Thyroid gland (tissue), 4 donors: ENCODE measurements at places on chromosomes 1 and 21. TPM values are rescaled to one million over a fixed set of nuclear protein-coding genes. Genes with fewer than 3 reads are reported as not detected.

GRCh38 chr1:37725851-37726613 is 33.7 kb downstream of the CDCA8 start:
- H3K27ac ChIP-seq, result no peak overlapping the region
- no peak for DNase-seq
- no peaks in the 10 kb centered on the region for H3K27me3 ChIP-seq
- no peak overlapping the region for H3K4me3 ChIP-seq
- no peaks in the 10 kb centered on the region for H3K36me3 ChIP-seq

DNA sequence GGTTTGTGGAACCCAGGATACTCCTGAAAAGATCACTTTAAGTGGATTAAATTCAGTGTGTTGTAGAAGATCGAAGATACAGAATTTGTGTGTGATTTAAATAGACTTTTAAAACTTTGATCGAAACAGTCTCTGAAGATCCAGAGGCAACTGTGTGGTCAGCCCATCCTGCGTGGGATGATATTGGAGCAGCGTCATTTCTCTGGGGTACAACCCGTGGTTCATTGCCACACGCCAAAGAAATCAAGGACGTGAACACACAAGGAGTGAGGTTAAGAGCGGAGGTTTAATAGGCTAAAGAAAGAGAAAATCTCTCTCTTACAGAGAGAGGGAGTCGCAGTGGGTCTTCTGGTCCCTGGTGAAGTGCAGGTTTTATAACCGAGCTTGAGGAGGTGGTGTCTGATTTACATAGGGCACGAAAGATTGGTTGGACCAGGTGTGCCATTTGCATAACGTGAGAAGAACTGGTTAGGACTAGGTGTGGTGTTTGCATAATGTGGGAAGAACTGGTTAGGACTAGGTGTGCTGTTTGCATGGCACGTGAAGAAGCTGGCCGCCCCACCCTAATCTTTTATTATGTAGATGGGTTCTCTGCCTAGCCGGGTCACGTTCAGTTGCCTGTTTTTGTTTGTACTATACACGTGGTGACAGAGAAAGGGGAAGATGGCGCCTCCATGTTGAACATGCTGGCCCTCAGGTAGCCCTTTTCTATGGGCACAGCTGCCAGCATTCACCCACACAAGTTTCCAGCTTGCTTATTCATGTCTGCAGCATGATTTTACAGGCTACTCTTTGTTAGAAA is 82.3 kb downstream of the ADSS2 start:
- DNase-seq, result no peak
- no peaks in the 10 kb centered on the region for H3K27me3 ChIP-seq
- no peaks in the 10 kb centered on the region for H3K4me1 ChIP-seq

- H3K4me1 ChIP-seq, result no peaks in the 10 kb centered on the region
- DNase-seq, result no peak
- no peaks in the 10 kb centered on the region for H3K36me3 ChIP-seq
- no peaks in the 10 kb centered on the region for H3K27me3 ChIP-seq
- no peak overlapping the region for H3K4me3 ChIP-seq
Observed at GRCh38 chr1:239368436-239369109, 17.8 kb upstream of the CHRM3 start.

GBP7 gene
- total RNA-seq, result not detected

PRKAA2 gene
- 10.4 TPM for total RNA-seq

LCE1F gene
- not detected for total RNA-seq

PLCH2 gene
- 0.29 TPM for total RNA-seq
